ENCODE measurements at places on chromosomes 7 and 10.

- DNase-seq: no peak
Measured at GRCh38 chr10:49134327-49134726, 506 bp upstream of the FAM170B start.

GRCh38 chr10:59864141-59864962, 42.0 kb downstream of the CCDC6 start:
- DNase-seq: no peak

GRCh38 chr10:76020630-76021029, 589.2 kb downstream of the LRMDA start:
- DNase-seq: no peak

DNA sequence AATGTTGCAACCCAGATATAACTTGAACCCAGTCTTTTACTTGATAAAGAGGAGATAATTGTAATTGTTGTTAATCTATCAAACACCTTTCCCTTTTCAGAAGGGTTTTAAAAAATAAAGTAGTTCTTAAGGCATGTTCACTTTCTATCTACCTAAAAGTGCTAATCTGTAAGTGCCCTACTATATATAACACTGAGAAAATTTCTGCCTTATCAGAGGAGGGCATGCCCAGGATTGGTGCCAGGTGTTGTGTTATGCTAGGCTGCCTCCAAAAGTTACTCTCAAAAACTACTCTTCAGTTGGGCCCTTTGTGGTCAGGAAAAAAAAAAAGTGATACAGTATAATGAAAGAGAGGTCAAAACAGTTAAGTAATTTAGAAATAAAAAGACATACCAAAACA, 36.3 kb downstream of the SMNDC1 start:
- no peak for DNase-seq

- DNase-seq: no peak
Measured at GRCh38 chr10:52659085-52659484, 113.5 kb downstream of the MBL2 start.

DNA sequence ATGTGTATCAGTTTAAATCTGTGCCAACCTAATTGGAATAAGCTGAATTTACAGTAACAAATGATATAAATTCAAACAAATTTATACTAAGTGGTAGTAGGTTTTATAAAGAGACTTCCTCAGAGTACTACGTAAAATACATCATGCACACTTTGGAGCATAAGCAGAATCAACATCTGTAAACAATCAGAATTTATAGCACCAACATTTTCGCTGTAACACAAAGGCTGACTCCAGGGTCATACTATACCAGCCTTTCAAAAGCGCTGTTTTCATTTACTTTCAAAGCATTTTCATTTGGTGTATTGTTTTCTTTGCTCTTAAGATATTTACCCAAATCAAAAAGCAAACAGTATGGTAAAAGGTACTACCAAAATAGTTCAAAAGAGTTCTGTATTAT, 29.3 kb upstream of the TMEM168 start:
- DNase-seq: no peak

DNA sequence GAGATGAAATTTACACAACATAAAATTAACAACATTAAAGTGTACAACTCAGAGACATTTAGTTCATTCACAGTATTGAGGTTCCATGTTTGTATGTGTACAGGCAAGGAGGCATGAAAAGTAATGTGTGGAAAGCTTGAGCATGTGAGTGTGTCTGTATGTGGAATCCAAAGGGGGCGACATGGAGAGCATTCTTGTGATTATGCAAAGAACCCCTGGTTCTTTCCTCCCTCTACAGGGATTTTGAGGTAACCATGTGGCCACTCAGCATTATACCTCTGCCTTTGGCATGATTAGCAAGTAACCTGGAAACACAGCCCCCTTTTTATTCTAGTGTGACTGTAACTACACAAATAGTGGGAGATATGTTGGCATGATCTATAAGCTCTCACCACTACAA, 21.0 kb downstream of the OR2F1 start:
- no peak for DNase-seq

- DNase-seq: no peak
Measured at GRCh38 chr10:104103956-104104355, 18.0 kb upstream of the SFR1 start.

DNA sequence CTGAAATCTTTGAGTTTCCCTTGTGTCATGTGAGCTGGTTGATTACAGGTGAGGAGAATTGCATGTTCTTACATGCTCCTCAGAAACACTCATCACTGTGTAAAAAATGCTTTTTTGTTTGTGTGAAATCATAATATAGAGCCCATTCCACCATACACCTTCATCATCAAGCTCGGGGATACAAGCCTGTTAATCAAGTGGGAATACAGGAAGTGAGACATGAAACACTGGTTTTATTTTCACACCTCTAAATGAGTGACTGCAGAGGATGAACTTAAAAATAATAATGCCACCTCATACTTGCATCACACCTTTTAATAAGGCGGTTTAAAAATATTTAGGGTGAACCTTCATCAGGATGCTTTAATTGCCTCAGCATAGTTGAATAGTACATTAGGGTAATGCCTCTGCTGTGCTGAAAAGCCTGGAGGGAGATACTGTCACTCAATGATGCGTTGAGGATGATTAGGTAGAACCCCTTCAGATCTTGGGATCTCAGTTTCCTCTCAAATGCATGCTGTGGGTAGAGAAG, 164.6 kb downstream of the AUTS2 start:
- no peak for DNase-seq

GRCh38 chr7:72805526-72806494, 22.2 kb downstream of the TYW1B start:
- peak; percentile 26 for DNase-seq

DNA sequence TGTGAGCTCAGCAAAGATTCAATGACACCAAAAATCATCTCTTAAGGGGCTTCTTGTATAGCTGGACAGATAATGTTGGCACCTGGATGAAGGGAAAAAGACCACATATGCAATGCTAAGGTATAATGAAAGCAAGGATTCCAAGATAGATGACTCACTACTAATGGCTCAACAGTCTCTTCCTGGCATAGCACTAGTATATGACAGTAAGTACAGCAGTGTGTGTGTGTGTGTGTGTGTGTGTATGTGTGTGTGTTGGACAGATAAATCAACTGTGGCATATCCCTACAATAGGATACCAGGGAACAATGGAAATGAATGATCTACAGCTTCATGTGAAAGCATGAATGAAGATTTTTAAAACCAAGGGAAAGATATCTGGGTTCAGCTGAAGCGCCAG, 257.1 kb downstream of the SFMBT2 start:
- no peak for DNase-seq

GRCh38 chr7:44646176-44646920, 39.9 kb downstream of the OGDH start:
- no peak for DNase-seq

- DNase-seq: no peak
Measured at GRCh38 chr10:60144099-60144498, 237.7 kb upstream of the CCDC6 start.

DNA sequence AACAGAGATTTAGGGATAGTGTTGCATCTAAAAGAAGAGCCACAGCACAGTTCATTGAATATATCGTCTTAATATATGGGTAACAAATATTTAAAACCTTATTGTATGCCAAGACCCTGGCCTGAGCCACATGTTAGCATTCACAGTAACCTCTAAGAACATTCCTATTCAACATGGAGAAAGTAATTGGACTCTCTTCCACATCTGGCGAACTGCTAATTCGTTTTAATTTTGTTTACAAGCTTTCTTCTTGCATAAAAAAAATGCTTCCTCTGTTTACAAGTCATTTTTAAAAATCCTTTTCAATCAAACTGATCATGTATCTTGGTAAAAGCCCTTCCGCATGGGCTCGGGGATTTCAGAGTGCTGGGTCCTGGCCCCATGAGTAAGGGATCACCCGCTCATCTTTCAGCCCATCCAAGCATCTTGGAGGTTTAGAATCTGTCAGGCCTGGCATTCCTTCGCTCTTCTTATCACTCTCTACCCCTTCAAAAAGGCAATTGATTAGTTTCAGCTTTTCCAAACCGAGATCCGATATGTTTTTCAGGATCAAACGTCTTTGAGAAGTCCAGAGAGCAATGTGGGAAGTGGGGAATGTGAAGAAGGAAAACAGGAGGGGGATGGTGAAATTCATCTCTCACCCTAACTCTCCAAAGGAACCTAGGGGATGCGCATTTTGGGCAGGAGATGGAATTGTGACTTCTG, 7.3 kb downstream of the TWIST1 start:
- DNase-seq: no peak

- no peak for DNase-seq
Measured at GRCh38 chr7:136342251-136342650, 365.1 kb upstream of the MTPN start.

DNA sequence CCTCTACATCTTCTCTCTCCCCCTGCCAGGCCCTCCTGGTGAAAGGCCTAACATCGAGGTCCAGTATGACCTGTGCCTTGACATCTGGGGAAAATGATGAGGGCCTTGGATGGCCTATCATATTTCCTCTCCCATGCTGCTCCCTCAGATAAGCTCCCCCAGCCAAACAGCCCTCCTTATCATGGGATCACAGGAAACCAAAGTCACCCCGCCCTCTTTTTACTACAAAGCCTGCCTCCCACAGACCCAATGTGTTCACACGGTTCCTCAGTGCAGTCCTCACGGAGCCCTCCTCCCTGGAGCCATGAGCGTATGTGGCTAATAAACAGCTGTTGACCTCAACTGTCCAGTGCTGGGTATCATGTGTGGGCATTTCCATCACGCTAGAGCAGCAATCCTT, 32.0 kb downstream of the C10orf90 start:
- DNase-seq: no peak

GRCh38 chr7:10579561-10579960, 394.1 kb upstream of the PHF14 start:
- no peak for DNase-seq

DNA sequence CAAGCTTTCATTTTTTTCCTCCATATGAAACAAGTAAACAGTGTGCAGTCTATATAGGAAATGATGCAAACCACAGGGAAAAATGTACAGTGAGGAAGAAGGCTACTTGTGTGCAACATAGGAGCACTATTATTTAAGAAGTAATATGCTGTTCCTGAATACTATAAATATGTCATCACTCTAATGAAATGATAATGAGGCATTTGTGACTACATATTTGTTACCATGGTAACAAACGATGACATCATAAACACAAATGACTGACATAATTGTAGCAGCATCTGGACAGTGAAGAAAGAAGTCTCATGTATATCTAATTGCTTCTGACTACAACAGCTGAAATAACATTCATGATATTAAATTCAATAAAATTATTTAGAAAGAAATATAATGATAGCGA, 164.8 kb downstream of the C7orf25 start:
- DNase-seq: no peak

DNA sequence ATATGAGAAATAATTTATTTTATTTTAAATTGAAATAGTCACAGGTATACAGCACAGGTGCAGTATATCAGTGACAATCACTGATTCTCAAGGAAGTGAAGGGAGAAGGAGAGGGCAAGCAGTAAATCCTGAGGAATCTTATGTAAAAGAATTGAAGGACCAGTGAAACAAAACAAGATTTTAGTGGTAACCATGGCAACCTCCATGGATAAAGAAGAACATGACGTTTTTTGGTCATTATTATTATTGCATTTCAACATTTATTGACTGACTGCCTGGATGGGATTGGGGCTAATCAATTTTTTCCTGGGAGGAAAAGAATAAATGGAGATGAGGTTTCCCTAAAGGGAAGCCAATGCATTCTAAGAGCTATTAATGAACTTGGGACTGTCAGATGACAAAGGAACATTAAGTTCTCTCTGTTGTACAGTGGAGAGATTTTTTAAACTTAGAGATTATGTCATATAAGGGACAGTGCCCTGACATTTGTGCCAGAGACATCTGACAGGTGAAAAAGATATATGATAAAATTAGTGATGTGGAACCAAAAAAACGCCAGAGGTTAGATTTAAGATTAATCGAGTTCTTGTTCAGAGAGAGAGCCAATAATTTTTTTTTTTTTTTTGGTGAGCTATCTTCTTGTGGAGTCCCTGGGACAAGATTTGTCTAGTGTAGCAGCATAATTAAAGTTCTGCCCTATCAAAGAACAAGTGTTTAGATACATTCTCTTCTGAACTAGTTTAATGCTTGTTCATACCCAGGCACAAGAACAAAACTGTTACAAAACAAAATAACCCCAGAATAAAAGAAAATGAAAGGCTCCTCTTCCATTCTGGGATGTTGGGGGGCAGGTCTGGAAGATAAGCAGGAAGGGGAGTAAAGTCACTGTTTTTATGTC, 279.9 kb downstream of the CSTF2T start:
- DNase-seq: no peak

DNA sequence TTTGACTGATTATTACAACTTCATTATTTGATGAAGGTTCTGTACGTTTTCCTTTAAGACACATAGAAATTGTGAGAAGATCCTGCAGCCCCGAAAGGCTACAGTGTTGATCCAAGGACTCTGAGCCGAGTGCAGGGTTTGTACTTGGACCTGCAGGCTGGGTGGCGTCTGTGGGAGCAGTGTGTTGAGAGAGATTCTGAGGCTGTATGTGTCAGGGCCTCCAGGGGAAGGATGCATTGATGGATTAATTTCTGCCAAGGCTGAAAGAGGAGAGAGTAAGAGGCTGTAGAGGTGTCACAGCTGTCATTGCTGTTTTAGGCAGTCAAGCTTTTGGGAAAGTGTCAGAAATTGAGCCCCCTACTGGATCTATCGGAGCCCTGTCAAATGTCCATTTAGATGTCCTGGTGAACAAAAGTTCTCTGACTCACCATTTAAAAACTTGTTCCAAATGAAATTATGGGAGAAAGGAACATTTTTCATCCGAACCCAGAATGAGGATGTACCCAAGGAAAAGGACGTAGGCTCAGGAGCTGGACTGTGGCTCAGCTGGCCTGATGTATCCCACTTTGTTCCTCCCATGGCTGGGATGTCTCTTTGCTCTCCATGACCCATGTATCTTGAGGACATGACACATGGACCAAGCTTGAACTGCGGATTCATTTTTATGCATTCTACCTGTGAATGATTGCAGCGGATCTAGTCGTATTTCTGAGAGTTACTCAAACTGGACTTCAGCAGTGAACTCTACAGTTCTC, 102.2 kb downstream of the TCF7L2 start:
- DNase-seq: no peak

- DNase-seq: no peak
Measured at GRCh38 chr10:124524991-124525653, 63.5 kb downstream of the LHPP start.

DNA sequence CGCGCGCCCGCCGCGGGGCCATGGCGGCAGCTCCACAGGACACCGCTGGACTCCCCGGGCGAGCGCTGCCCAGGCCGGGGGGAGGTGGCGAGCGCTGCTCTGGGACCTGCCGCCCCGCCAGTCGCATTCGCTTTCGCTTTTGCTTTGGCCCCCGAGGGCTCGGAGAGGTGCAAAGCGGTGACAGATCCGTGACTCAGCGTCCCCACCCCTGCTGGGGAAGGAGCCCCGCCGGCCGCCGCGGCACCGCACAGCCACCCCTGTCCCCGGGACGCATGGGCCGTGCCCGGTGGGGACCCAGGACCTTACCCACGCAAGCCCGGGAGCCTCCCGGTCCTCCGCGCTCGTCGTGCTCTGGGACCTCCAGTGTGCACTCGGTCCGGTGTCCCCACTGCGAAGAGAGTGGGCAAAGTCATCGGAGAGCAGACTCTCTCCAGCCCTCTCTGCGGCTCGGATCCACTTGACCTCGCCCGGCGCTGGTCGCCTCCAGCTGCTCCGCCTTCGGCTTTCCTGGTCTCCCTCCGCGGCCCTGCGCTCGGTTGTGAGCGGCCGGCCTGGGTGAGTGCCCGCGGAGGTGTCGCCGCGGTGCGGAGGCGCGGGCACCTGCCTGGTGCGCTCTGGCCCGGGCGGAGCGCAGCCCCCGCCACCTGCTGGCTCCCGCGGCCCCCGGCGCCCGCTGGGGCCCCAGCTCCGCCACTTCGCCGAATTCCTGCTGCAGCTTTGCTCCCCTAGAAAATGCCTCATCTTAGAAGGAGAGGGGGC, at the start of gene IL15RA:
IL15RA (minus strand) TSS at position 73 of the 759 bp plus-strand sequence; CDS start at position 22, 51 bp downstream.
- DNase-seq: peak; percentile 87

All from NK-92 treated with Interleukin-12 subunit alpha and Interleukin-12 subunit beta, amount 100 ng/mL, for 24 hours (cell line).